Ascending aorta (tissue), 2 donors: ENCODE measurements at places on chromosomes 3 and 15.

- DNase-seq, result no peak
Measured at GRCh38 chr3:193970773-193971206, 165.2 kb upstream of the HES1 start.

DNA sequence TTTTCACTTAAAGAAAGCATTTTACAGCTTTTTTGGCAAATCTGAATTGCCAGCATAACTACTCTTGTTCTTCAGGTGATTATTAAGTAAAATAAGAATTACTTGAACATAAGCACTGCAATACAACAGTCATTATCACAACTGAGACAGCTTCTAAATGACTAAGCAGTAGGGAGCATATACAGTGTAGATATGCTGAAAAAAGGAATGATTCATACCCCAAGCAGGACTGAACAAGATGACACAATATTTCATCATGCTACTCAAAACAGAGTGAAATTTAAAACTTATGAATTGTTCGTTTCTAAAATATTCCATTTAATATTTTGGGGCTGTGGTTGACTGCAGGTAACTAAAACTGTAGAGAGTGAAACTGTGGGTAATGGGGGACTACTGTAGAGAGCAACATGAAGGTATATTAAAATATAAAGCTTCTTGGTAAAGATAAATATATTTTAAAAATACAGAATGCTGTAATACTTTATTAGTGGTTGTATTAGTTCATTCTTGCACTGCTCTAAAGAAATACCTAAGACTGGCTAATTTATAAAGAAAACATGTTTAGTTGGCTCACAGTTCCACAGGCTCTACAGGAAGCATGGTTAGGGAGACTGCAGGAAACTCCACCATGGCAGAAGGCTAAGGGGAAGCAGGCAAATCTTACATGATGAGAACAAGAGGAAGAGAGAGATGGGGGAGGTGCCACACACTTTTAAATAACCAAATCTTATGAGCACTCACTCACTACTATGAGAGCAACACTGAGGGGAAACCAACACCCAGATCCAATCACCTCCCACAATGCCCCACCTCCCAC, 84.8 kb downstream of the DCLK3 start:
- no peak for DNase-seq

DNA sequence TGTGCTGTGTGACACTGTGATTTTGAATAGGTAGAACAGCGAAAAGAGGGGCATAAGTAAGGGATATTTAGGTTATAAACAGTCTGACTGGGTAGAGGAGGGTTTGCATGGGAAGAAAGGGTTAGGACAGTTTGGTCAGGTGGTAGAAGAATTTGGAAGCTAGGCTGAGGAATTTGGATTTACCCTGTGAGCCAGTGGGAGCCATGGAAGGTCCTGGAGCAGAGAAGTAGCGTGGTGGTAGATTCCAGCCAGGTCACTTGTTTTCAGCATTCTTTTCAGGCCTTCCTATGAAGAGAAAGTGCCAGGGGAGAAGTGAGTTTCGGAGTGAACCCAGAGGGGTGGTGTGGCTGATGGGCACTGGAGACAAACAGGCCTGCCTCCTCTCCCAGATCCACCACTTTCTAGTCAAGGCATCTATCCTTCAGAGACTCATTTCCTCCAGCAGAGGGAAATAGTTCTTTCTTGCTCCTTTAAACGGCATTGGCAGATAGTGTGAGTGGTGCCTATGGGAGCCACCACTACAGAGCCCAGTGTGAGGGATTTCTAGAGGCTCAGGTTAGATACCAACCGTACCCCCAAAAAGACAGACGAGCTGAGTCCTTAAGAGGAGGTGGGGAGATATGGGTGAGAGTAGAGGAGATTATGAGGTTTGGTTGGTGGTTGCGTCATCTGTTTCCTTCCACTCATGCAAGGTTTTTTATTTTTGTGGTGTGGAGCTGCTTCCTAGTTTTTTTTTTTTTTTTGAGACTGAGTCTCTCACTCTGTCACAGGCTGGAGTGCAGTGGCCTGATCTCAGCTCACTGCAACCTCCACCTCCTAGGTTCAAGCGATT, 21.2 kb downstream of the PXK start:
- DNase-seq, result no peak

GRCh38 chr15:49372366-49372765, 50.7 kb upstream of the FGF7 start:
- DNase-seq, result no peak

DNA sequence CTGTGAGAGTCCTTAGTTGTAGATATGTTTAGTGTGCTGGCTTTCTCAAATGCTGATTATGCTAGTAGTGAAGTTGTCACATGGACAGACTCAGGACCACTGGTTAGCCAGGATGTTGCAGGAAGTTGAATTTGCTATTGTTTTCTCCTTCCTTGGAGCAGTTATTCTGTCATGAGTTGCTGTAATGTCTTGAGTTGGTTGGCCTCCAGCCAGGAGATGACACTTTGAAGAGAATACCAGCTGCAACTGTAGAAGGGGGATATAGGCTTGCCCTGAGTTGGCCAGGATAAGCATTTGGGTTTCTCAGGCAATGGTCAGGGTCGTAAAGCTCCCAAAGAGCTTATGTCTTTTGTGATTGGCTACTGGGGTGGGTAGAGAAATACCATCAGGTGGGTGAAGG, 206.7 kb downstream of the ZNF621 start:
- DNase-seq, result no peak

DNA sequence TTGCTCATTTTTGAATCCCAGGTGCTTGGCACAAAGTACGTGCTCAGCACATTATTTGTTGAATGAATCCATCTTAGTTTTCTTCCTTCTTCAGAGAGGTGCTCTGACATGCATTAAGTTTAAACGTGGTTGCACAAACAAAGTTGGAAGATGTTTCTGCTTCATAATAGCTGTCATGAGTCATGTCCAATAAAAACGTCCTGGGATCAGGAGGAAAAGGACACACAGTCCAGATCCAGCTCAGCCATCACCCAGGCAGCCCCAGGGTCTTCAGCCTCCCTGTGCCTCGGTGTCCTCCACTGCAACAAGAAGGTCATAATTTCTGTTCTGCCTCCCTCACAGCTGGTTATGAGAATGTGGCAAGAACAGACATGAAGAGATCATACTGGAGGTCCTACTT, 55.4 kb downstream of the CCNL1 start:
- no peak for DNase-seq

- no peak for DNase-seq
Measured at GRCh38 chr3:133138017-133138416, 99.8 kb downstream of the TMEM108 start.

DNA sequence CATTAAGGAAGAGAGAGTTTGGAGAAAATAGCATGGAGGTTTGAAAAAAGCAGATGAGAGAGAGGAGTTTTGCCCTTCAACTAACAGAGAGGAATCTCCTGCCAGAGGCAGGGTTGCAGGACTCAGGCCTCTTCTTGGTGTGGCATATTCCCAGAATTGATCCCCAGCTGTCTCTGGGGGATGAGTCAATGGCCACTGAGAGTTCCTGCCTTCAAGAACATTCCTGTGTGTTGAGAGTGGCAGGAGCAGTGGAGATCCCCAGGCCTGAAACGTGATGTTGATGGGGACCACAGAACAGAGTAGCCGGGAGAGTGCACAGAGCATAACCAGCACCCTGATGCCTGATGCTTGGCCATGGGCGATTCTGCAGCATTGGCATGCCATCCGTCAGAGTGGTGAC, 348.4 kb upstream of the THBS1 start:
- DNase-seq, result no peak

GRCh38 chr3:69290006-69290405, 95.9 kb downstream of the FRMD4B start:
- no peak for DNase-seq
